ENCODE measurements at places on chromosomes 7 and 10.

DNA sequence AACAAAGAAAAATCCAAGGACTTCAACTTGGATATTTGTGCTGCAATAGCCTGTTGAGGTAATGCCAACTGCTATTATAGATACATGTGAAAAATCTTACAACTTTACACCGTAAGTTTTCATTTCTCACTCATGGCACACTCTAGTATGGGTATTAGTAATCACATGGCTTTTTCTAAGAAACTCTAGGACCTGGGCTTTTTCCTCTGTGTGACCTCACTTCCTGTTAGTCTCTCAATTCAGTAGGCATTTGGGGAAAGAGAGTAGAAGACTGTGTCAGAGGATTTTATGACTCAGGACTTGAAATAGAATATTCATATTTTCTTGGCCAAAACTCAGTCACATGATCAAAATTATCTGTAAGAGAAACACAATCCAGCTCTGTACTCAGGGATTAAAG is 1049.9 kb downstream of the REEP3 start:
- no peak for DNase-seq

GRCh38 chr10:30357075-30357801 is 8.2 kb upstream of the MTPAP start:
- DNase-seq = no peak

GRCh38 chr10:88938938-88939337 is 13.6 kb downstream of the ACTA2 start:
- DNase-seq = no peak

DNA sequence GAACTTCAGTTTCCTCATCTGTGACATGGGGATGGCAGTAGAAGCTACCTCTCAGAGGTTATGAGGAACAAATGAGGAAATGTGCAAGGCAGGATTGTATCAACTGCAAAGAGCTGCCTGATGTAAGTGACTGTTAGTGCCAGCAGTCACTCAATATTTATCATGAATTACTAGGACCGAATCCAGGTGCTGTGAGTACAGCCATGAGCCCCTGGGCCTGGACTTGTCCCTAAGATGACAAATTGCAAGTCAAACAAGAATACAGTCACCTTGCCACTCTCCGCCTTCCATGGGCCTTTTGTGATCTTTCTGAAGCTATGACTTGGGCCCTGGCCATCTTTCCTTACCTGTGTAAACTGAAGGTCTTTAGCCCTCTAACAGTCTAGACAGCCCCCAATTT is 27.7 kb upstream of the TLX1 start:
- DNase-seq = no peak

- no peak for DNase-seq
These were observed 89.3 kb downstream of the CCNY start for GRCh38 chr10:35425595-35425994.

- DNase-seq = no peak
These were observed 259.7 kb downstream of the MTERF1 start for GRCh38 chr7:91620827-91621226.

DNA sequence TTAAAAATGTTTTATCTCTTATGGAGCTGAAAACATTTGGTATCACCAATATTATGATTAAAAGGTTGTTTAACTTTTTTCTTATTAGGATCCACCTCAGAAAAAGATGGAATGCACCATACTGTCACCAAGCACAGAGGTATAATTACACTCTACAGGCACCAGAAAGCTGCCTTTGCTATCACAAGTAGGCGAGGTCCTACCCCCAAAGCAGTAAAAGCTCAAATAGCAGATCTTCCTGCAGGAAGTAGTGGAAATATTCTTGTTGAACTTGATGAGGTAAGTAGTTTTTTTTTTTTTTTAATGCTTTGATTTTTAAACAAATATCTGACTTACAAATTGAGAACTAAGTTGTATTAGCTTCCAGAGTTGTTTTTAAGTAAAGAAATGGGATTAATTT is 68.5 kb downstream of the BTAF1 start:
- DNase-seq = no peak

DNA sequence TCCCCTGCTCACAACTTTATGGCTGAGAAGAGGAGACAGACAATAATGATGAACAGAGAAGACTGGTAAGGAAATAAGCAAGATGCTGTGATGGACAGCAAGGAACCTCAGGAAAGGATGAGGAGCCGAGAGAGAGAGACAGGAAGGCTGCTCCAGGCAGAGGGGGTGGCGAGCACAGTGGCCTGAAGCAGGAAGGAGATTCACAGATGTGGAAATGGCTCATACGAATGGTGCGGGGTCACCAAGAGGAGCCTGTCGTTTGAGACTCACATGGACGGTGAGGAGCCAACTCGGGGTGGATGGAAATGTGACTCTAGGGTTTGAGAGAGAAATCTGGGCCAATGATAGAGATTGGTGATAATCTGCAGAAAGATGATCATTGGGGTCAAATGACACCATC is 43.7 kb downstream of the KIAA1549 start:
- no peak for DNase-seq

All from GM04504 (cell line).